Inflammatory macrophage treated with lipopolysaccharide for 1 hour (primary cell): ENCODE measurements at places on chromosomes 7 and 10.

DNA sequence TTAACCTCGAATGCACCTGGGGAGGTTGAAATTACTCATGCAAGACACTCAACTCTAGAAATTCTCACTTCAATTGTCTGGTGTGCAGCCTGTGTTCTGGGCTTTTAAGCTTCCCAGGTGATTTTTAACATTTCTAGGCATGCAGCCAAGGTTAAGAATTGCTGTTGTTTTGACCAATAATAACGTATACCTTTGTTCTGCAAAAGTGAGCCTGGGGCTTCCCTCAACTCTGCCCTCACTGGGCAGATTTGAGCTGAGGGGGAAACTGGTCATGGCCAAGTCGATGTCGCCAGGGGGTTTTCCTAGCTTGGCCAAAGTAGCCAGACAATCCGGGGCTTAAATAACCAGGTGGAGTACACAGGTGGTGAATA, 568 bp downstream of the PRSS2 start:
- no peak for DNase-seq

DNA sequence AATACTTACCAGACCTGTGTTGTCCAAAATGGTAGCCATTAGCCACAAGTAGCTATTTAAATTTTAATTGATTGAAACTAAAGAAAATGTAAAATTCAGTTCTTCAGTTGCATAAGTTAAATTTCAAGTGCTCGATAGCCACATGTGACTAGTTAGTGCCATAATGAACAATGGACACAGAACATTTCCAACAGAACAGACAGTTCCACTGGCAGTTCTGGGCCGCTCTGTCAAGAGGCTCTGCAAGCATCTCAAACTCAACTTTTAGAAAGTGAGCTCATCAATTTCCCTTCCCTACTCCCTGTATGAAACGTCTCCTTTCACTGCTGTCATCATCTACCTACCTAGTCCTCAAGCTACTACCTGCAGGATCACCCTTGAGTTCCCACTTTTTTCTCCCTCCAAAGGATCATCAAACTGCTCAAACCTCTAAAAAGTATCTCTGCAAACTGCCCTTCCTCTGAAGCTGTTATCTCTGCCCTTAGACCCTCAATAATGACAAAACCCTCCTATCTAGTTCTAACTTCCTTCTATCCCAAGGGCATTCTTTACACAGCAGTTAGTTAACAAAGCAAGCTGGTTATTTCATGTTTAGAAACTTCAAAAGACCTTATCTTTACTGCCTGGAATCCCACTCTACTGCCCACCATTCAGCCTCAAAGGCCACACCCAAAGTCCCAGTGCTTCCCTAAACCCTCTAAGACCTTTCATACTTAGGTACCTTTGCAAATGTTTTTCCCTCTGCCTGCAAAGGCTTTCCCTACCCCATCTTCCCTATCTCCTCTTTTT, 20.6 kb downstream of the SHTN1 start:
- no peak for DNase-seq

- DNase-seq: no peak
Measured at GRCh38 chr7:99551334-99551733, 580 bp downstream of the FAM200A start.

GRCh38 chr7:55245271-55245723, 119.8 kb upstream of the LANCL2 start:
- no peak for DNase-seq

DNA sequence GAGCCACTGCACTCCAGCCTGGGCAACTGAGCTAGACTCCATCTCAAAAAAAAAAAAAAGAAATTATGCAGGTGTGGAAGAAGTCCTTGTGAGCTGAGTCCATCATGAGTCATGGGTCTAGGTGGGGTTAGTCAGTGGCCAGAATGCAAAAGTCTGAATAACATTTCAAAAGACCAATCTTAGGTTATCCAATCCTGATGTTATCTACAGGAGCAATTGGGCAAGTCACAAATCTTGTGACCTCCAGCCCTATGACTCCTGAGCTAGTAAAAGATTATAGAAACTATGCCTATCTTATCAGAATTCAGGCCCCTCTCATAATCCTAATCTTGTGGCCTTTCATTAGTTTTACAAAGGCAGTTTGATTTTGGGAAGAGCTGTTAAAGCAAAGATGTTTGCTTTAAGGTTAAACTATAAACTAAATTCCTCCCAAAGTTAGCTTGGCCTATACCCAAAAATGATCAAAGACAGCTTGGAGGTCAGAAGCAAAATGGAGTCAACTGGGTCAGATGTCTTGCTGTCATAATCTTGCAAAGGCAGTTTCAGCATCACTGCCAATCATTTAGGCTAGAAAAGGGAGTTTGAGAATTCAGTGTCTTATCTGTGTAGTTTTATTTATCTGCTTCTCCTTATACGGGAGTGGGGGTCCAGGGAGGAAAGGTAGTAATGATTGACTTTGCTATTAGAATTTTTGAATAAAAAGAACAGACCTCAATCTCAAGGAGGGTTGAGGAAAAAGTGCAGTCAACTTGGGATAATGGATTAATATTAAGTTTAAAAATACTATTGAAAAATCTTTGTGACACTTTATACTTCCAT, 71.2 kb upstream of the TRIM24 start:
- DNase-seq: no peak

GRCh38 chr10:132300582-132300981, 7.2 kb downstream of the STK32C start:
- no peak for DNase-seq

GRCh38 chr7:70092314-70093204, 494.3 kb downstream of the AUTS2 start:
- no peak for DNase-seq

DNA sequence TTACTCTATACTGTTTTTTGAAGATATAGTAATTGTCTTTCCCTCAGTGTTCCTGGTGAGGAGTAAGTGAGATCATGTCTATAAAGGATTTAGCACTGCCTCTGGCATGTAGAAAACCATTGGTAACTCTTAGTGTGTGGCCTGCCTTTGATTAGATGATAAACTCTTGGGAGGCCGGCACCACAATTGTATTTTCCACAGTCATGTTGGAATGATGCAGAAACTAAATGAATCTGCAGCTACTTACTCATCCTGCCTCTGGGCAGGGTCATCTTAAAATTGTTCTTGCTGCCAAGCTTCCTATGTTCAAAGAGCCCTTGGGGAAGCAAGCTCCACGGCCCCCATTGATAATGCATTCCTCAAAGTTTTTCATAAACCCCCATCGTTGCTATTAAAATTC, 204.6 kb downstream of the ANKRD7 start:
- DNase-seq: no peak

GRCh38 chr10:100204370-100204769, 18.5 kb upstream of the ERLIN1 start:
- DNase-seq: no peak

DNA sequence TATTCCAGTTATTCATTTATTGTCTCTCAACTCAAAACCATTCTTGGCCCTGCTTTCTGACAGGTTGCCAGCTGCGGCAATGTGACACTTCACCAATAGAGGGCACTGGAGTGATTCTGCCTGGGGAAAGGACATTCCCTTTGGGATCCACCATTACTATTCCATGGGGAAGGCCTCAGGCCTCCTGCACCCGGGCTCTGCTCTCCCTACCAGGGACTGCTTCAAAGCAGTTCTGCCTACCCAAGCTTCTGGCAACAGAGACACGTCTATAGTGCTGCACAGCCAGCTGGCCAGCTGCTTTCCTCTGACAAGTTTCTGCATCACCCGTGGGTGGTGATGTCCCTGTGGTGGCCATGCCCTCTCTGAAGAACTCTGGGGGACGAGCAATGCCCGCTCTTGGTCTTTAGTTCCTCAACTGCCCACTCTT, 163.8 kb downstream of the ELMO1 start:
- DNase-seq: peak; percentile 79

GRCh38 chr10:21895932-21896331, 107.6 kb downstream of the DNAJC1 start:
- no peak for DNase-seq

DNA sequence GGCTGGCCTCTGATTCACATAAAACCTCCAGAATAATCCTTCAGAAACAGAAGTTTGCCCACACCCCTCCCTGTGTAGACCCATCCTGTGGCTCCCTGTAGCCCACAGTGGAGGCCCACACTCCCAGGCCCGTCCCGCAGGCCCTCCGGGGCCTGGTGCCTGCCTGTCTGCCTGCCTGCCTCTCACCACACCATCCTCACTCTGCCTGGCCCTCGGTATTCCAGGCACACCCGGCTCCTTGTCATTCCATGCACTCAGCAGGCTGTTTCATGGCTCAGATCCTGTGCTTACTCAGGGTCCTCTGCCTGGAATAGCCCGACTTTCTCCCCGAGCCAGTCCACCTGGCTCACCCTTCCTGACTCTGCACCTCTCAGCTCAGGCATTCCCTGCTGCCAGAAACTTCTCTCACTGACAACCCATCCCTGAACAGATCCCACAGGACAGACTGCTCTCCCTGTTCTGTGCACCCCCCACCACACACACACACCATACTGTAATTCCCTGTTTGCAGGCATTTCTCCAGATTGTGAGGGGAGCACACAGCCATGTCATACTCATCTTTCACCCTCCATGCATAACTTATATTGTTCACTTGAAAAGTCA, 498.0 kb upstream of the ZMIZ1 start:
- DNase-seq: no peak

DNA sequence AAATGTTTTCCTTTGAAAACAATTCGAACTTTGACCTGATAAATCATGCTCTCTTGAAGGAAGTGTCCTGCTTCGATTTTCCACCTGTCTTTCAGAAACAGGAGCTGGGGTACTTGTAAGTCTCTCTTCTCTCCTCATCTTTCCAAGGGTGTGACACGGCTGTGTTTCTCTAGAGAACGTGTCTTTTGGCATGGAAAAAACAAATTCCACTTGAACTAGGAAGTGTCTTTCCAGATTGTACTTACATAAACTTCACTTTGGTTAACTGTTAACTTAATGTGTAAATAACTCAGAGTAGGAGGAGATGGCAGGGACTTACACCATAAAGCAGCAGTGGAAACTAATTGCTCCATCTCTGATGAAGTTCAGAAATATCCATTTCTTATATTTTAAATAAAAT, 4.2 kb upstream of the CALCR start:
- DNase-seq: no peak

DNA sequence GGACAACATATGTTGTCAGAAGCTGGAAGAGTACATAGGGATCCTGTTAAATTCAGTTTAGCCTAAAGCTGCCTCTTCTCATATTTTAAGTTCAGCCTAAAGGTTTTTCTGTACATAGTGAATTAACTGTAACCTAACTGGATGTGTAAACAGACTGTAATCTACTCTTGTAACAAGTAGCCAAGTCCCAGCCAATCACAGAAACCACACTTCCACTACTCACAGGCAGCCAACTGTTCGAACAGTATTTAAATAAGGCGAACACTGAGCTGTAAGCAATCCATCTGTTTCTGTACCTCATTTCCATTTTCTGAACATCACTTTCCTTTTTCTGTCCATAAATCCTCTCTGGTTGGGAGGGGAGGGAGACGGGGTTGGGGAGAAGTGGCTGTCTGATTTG, 15.0 kb upstream of the STN1 start:
- DNase-seq: no peak

DNA sequence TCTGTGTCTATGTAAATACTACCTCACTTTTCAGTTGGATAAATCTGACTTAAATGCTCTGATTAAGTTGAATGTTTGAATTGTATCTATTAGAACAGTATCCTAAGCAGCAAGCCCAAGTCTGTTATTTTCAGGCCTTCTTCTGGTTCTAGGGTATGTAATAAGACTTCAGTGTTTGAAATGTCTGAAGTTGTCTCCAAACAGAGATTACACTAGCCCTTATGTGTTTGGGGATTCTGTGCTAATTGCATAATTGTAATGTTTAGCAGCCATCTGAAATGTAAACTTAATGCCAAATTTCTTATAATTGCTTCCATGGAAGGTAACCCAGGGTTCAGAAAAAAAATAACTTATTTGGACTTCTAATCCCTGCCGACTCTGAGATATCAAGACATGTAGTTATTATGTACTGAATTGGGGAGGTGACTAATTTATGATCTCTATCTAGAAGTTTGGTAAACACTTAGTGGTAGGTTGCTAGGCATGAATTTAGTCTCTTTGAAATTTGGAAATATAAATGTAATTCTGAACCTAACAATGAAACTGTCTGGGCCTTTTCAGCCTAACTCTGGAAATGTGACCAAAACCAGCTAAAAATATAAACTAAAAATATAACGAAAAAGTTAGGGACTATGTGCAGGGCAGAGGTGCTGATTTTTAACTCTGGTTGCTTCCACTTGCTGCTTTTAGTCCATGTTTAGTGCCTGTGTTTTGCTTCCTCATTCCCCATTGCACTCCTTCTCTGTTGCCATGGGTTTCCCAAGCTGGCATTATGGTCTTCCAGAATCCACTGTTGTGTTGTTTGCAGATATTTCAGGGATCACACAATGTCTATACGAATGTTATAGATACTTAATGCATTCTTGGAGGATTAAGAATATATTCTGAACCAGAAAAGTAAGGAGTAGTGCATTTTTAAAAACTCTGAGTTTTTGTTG, 54.8 kb downstream of the MCU start:
- no peak for DNase-seq

DNA sequence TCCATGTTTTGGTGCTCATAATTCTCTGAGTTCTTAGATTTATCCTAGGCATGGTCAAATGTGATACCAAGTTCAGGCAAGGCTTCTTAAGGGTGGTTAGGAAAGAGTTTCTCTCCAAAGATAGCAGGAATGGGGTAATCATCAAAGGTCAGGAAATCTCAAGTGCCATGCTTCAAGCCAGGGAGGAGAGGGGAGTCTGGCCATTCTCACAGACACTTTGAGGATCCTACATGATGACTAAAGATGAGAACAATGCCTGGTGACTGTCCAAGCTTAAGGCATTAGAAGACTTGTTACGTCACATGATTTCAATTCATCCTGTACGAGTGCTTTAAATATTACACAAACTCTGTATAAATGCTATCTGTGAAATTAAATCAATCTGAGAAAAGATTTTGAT, 59.4 kb downstream of the POM121L12 start:
- no peak for DNase-seq

GRCh38 chr7:141697211-141697871, 4.6 kb downstream of the DENND11 start:
- DNase-seq: no peak

GRCh38 chr10:71900441-71901180, 49.6 kb upstream of the PSAP start:
- DNase-seq: no peak

GRCh38 chr7:30351286-30351685, 66.9 kb downstream of the ZNRF2 start:
- DNase-seq: peak; percentile 49

- peak; percentile 47 for DNase-seq
Measured at GRCh38 chr10:70528741-70529362, 50.3 kb downstream of the PALD1 start.

DNA sequence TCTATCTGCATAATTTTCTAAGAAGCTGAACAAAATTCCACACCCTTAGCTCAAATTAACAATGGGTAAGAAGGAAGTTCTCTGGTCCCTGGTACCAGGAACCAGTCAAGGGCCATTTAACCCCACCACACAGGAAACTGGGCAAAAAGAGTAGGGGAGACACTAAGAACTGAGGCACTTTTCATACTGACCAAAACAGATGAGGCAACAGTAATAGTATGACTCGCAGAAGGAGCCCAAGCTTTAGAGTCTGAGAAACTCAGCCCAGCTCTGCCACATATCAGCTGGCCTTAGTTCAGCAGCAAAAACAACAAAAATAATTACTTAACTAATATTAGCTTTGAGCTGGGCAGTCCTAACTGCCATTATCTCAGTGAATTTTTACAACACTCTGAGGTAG, 221.2 kb downstream of the FAM107B start:
- no peak for DNase-seq

- DNase-seq: no peak
Measured at GRCh38 chr7:28774261-28774988, 183.7 kb downstream of the TRIL start.

- DNase-seq: no peak
Measured at GRCh38 chr7:108045669-108046068, 42.7 kb upstream of the LAMB1 start.
